ENCODE measurements at places on chromosomes 13 and 19.

- no peak for DNase-seq
Measured at GRCh38 chr13:42592915-42593900, 19.3 kb downstream of the TNFSF11 start.

DNA sequence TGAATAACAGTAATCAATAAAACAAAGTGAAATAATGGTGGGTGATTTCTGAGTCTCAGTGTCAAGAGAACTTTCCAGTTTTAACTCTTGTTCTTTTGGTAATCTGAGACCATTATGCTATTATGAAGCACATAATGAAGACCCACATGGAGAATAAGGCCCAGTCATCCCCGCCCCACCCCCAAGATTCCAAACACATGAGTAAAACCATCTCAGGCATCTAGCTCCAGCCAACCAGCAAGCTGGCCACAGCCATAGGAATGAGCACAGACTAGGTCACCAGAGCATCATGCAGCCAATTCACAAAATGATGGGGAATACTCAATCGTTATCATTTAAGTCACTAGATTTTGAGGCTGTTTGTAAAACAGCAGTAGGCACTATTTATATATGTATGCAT lies 1769.0 kb upstream of the PCDH20 start:
- no peak for DNase-seq

DNA sequence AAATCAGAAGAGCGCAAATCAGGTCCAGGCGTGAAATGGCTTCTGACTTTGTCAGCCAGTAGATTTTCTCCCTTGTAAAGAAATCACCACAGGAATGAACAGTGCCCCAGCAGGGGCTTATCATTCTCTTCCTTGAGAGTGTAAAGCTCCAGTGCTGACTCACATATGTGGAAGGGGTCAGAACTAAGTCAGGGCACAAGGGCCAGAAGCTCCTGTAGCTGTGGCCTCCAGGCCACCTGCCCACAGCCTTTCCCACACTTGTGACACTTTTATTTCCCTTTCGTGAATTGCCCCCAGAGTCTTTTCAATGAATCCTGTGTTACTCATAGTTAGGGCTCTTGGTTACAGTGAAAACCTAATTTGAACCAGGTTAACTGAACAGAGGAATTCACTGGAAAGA lies 99.6 kb downstream of the SUCLA2 start:
- no peak for DNase-seq

- DNase-seq, result no peak
Measured at GRCh38 chr19:17149393-17150135, 65.6 kb upstream of the USE1 start.

GRCh38 chr13:39370554-39370953 lies 232.4 kb downstream of the LHFPL6 start:
- DNase-seq, result no peak

Measured in vagina (tissue), 2 donors.